Hematopoietic multipotent progenitor cell treated with erythropoietin and hydrocortisone succinate and interleukin-3 and kit ligand, for 17 days (in vitro differentiated cells): ENCODE measurements at places on chromosomes 6 and 20.

- no peak for DNase-seq
Measured at GRCh38 chr20:45592574-45593189, 13.6 kb upstream of the WFDC8 start.

DNA sequence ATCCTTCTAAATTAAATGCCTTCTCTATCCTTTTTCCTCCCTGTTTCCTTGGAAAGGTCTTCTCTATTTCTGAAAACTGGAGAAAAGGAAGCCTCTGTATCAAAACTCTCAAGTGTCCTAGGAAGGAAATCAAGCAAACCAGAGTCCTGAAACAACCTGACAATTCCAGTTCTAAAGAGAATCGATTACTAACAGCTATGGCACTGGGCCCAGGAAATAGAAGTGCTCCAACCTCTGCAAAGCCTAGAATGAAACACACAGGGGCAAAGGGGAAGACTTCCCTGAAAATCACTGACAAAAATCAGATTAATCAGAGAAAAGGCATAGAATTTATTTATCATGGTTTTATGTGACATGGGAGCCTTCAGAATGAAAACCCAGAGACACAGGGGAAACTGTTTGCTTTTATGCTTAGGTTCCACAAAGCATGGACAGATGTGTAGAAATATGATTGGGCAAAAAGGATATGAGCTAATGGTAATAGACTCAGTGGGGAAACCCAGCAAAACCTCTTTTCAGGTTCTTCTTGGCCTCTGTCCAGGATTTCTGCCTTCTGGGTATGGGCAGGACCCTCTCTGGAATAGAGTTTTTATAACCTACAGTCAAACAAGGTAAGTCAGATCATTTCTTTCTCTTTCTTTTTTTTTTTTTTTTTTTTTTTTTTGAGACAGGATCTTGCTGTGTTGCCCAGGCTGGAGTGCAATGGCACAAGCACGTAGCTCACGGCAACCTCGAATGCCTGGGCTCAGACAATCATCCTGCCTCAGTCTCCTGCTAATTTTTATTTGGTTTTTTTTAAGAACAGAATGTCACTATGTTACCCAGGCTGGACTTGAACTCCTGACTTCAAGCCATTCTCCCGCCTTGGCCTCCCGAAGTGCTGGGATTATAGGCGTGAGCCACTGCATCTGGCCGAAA is 91.7 kb downstream of the CD24 start:
- no peak for DNase-seq

DNA sequence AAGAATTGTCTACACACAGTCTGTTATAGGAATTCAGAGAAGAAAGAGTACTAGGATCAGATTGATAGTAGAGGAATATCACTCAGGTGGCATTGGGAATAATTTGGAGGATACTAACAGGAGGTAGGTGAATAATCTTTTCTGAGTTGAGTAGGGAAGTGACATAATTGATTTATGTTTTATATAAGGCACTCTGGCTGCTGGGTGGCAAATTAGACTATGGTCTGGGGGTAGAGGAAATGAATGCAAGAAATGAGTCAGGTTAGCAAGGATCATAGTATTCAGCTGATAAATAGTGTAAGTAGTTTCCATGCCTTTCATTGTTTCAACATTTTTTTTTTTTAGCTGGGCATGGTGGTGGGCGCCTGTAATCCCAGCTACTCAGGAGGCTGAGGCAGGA is 113.3 kb downstream of the CDKAL1 start:
- no peak for DNase-seq

DNA sequence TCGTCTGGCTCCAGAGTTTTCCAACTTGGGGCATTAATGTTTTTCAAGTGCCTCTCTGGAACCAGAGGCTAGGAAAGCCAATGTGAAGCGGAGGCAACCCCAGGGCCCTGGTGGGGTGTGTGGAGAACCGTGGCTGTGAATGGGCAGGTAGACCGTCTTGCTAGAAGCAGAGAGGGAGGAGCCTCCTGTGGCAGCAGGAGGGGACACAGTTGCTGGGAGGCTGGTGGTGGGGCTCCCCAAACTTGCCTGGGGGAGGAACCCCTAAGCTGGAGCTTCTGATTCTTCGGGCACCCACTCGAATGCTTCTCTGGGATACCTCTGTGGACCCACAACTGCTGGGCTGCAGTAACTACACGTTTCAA is 65.3 kb upstream of the APCDD1L start:
- no peak for DNase-seq

DNA sequence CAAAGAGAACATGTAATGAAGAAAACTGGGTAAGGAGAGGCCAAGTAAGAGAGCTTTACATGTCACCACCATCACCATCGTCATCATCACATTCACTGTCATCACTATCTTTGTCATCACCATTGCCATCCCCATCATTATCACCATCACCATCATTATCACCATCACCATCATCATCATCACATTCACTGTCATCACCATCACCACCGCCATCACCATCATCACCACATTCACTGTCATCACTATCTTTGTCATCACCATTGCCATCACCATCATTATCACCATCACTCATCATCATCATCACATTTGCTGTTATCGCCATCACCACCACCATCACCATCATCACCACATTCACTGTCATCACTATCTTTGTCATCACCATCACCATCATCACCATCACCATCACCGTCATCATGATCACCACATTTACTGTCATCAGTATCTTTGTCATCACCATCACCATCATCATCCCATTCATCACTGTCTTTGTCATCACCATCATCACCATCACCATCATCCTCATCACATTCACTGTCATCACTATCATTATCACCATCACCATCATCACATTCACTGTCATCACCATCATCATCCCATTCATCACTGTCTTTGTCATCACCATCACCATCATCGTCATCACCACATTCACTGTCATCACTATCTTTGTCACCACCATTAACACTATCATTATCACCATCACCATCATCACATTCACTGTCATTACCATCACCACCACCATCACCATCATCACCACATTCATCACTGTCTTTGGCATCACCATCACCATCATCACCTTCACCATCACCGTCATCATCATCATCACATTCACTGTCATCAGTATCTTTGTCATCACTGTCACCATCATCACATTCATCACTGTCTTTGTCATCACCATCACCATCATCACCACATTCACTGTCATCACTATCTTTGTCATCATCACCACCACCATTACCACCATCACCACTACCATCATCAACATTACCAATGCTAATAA is 172.3 kb downstream of the ERMARD start:
- no peak for DNase-seq

GRCh38 chr6:56448046-56448445 is 194.6 kb downstream of the DST start:
- DNase-seq: no peak

DNA sequence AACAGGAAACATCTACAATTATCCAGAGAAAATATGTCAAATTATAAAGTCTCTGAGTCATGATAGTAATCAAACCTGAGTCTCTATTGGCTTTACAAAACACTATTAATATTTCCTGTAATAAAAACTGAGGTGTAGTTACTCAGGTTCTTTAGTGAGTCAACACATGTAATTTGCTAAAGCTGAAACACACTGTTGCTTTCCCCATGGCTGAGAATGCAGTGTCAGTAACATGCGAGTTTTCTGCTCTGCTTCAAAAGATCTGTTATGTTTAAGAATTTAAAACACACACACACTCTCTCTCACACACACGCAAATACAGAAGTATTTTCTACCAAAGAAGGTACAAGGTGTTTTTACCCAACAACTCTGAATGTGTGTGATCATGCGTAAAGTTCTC is 38.6 kb downstream of the ATXN1 start:
- no peak for DNase-seq

DNA sequence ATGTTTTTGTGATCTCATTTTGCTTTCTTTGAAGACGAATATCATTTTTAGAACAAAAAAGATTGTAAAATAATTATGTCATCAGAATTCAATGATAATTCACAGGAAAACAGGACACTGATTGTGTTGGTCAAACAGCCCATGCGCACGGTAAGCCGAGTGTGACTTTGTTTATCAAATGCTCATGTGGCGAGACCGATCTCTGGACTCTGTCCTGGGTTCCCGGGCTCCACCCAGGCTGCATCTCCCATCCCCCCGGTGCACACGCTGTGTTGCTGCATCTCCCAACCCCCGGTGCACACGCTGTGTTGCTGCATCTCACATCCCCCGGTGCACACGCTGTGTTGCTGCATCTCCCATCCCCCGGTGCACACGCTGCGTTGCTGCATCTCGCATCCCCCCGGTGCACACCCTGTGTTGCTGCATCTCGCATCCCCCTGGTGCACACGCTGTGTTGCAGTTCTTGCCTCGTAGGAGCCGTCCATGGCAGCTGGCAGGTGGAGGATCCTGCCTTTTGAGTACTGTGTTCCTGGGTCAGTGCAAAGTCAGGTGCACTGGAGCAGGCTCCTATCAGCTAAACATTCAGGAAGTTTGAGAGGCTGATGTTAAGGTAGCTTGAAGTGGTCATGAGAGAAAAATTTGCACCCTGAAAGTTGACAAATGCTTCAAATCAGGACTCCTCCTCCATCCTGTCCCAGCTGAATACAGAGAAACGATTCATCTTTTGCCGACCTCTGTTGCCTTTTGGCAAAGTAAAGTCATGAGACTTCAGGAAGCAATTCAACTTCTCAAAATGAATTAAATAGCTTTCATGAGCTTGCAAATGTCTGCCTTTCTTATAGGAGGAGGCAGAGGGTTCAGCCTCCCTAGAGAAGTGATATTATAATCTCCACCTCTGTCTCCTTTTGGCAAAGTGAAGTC is 77.1 kb upstream of the FRMD1 start:
- no peak for DNase-seq

GRCh38 chr6:73817253-73817652 is 121.2 kb downstream of the CD109 start:
- no peak for DNase-seq

- DNase-seq: no peak
Measured at GRCh38 chr20:40769677-40770285, 80.7 kb upstream of the MAFB start.

DNA sequence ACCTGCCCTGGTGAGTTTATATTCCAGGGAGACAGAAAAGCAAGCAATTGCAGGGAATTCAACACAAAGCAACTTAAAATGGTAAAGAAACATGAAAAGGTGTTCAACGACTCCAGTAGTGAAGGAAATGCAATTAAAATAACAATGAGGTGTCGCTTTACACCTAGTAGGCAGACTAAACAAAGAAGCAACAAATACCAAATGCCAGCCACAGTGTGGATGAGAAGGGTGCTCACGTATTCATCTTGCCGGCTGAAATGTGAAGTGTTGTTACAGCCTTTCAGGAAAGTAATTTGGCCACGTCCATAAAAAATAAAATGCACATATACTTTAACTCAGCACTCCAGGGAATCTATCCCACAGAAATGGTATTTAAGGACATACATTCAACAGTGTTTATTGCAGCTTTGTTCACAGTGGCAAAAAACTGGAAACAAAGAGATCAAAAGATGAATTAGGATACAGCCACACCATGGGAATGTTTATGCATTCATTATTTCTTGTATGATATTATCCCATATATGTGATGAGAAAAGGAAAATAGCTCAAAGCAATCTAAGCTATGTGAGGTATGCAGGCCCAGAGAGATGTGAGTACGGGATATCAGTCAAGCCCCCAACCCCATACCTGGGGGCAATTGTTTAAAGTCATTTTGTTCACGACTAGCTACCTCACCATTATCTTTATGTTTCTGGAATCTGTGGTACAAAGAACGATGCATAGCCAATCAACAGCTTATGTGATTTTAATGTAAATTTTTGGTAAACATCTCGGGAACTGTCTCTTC is 266.0 kb upstream of the SOX4 start:
- DNase-seq: no peak
